ENCODE measurements at places on chromosomes 7 and 10.

DNA sequence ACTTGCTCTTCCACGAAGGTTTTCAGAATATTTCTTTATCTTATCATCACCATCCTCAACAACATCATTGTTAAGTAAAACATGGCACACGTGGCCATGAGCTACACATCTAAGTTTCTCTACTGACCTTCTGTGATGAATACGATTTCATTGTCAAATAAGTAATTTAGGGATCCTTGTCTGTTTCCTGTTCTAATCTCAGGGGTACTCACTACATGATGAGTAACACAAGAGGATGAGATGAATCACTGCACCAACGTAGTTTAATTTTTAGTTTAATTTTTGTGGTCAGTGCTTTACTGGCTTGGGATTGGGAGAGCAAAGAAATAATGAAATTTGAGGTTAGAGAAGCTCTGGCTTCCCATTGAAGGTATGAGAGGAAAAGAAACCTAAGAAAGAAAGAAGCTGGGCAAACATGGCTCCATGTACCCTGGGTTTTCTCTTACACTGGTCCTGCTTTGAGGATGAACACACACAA is 461.9 kb upstream of the KLF6 start:
- no peak for DNase-seq

GRCh38 chr7:41189866-41190265 is 513.0 kb downstream of the INHBA start:
- no peak for DNase-seq

- no peak for DNase-seq
Observed at GRCh38 chr10:108204528-108205305, 1040.2 kb upstream of the SORCS1 start.

DNA sequence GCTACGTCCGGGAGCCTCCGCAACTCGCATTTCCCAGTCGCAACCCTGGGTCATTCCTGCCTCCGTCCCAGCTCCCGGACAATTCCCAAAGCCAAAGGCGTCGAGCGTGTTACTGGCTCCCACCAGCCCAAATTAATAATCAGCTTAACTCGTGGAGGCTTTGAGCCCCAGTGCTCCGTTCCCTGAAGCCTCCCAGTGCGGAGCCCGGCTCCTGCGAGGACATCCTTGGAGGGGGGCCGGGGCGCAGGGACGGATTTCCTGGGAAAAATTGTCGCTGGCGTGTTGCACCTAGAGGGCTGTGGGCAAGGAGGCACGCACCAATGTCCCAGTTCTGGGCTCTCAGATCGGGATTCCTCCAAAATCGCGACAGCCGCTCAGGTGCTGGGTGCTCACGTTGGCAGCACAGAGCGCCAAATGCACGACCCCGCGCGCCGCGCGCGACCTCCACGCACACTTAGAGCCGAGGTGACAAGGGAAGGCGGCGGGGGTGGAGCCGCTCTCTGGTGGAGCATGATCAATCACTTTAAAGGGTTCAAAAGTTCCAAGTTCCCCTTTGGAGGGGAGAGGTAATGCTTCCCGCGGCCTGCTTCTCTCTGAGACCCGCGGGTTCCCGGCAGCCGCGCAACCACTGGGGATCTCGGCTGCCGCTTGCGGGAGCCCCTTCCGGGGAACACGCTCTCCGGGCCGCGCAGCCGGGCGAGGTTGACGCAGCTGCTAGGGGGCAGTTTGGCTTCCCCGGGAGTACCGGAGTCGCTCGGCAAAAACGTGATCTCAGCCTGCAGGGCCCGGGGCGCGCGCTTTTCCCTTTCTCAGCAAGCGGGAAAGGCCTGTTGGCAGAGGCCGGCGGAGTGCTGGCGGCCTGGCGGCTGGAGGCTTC is 25.5 kb downstream of the SKIDA1 start:
- peak; percentile 36 for DNase-seq

GRCh38 chr10:33820531-33820930 is 486.1 kb upstream of the NRP1 start:
- no peak for DNase-seq

- DNase-seq: no peak
Observed at GRCh38 chr7:103524042-103524907, 78.3 kb upstream of the SLC26A5 start.

DNA sequence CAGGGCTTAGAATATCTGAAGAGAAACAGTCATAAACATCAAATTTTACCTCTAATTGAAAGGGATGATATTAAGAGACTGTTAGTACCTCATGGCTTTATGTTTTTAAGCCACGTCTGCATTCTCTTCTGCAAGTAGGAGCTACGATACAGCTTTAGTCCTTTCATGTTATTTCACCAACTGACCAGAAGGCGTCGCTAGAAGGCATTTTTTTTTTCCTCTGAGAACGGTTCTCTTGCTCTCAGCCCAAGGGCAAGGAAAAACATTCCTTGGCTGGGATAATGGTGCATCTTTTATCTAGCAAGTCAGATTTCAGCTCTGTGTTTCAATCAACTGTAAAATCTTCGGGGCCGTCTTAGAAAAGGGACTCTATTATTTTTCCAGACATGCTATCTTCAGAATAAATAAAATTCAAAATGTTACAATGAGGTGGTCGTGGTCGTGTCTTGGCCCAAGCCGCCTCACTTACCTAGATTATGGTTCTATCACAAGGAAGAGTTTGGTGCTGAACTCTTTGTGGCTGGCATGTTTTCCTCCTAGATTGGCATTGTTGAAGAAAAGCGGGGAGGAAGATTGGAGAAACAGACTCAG is 41.6 kb upstream of the LYZL2 start:
- no peak for DNase-seq

DNA sequence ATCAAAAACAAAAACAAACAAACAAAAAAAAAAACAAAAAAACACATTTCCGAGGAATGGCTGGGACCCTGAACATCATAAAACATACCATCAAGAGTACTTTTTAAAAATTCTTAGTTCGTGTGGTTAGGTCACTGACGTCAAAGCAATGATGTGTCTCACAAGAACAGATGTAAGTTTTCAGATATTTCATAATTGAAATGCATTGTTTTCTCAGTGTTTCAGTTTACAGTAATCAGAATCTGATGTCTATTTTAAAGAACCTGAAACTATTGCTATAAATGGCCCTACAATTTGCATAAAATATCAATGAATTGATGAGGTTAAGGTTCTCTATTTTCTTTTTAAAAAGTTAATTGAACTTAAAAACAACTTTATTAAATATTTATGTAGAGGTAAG is 103.7 kb upstream of the HGF start:
- no peak for DNase-seq

DNA sequence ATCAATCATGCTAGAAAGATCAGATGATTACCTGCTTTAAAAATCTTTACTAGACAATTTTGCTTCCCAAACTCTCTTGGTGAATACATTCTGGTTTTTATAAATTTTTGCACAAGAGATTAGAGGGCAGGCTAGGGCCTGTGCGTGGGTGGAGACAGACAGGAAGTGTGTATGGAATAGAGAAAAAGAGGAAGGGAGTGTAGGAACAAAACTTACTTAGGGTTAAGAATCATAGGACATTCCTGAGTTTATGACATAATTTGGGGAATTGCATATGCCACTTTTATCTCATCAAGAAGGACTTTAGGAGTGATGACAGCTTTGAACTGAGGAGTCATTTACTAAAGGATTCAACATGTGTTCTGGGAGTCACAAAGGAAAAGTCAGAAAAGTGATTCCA is 31.3 kb downstream of the LAMB1 start:
- no peak for DNase-seq

DNA sequence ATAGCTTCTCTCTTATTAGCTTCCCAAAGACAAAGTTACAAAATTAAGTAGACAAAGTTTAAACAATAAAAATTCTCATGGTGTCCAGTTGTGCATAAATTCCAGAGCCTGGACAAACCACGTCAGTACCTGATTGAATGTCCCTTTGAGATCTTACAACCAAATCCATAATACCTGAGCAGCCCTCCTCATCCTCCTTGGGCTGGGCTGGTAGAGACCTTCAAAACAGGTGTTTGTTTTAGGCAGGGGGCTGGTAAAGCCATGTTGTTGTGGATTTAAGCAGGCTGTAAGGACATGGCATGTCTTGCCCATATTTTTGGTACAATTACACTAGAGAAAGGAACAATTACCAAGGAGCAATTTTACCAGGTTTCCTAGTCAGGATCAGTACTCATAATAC is 2.1 kb downstream of the IFIT5 start:
- no peak for DNase-seq

- no peak for DNase-seq
Observed at GRCh38 chr7:2928613-2929311, 84.7 kb upstream of the GNA12 start.

DNA sequence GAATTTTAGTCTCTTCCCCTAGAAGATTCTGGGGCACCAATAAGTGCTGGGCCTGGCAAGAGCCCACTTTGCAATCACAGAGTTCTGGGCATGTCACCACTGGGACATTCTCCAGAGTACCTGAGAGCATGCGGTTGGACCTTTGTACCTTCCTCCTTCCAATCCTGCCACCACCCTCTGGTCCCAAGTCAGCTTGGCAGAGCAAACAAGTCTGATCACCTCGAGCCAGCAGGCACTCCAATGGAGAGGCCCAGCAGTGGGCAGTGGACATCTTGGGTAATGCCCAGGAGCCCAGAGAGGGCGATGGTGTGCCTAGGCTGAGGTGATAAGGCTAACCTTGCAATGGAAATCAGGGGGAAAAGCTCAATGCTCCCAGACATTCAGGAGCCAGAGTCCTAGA is 43.4 kb downstream of the SH3PXD2A start:
- no peak for DNase-seq

DNA sequence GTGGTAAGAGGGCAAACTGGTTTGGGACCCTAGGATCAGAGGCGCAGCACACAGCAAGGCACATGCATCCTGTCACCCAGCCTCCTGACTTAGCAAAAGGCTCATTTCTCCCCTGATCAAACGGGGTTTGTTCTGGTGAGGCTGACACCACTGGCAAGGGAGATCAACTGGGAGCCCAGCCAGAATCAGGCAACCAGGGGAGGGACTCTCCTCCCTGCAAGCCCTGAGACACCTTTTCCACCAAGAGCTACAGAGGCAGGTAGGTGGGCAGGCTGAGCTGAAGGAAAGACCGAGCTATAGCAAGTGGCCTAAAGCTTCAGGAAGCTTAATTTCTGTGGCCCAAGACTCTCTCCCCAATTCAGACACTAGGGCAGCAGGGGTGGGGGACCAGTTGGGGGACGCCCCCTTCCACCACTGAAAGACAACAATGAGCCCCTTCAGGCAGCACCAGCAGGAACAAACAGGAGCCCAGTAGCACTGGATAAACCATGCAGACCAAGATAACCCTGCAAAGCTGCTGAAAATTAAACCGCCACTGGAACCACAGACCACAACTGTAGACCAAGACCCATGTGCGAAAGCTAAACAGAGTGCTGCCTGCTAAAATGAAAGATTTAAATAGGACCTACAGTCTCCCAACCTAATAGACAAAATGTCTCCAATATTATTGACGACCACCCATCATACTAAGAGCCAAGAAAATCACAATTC is 27.1 kb upstream of the SAR1A start:
- DNase-seq: no peak

DNA sequence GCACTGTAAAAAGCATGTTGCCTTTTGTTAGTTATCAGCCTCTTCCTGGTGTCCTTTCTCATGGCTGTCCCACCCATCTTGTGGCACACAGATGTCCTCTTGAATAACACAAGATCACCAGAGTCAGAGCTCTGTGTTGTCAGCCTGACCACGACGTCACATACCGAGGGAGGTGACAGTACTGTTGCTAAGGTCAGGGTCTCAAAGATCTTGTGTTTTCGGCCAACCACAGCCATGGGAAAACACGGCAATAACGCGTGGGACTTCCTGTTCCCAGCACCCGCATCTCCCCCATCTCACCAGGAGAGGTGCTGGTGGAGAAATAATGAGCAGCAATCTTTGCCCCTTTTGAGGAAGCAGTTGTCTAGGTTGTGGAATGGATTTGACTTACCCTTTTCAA is 40.4 kb downstream of the NPVF start:
- DNase-seq: no peak

DNA sequence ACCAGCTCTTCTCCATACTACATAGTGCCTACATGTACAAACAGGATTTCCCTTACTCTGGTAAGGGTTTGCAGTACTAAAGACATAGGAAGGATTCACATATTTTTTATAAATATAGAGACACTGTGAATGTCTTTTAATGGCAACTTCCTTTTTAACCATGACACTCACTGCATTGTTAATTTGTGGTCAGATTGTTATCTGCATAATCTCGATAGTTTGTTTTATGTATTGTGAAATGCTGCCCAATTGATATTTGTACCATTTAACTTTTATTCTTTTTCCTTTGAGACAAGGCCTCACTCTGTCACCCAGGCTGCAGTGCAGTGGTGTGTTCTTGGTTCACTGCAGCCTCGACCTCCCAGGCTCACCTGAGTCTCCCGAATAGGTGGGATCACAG is 39.7 kb downstream of the SP8 start:
- DNase-seq: no peak

DNA sequence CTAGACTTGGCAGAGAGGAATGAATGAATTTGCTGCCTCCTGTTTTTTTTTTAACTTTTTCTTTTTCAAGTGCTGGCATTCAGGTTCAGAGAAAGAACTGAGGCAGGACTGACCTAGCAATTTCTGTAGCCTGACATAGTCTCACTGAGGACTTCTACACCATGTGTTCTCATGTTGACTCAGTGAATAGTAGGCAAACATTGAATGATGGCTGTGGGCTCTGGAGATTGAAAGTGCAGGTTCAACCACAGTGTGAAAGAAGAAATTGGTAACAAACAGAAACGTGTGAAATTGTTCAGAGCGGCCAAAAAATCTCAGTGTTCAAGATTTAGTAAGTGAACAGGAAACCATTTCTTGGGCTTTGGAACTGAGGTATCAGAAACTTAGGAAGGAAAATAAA is 322.4 kb upstream of the GHITM start:
- no peak for DNase-seq

GRCh38 chr10:75866731-75867130 is 435.3 kb downstream of the LRMDA start:
- no peak for DNase-seq

DNA sequence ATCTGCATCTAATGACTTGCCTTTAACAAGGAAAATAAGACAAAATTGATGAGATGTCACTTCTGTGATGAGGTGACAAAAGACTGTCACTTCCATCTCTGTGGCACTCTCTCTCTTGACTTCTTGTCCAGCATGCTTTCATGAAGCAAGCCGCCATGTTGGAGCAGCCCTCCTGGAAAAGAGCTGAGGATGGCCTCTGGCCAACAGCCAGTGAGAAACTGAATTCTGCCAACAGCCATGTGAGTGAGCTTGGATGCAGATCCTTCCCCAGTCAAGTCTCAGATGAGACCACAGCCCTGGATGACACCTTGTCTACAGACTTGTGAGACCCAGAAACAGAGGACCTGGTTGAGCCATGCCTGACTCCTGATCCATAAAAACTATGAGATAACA is 412.6 kb upstream of the SHH start:
- DNase-seq: no peak

- DNase-seq: peak; percentile 53
Observed at GRCh38 chr10:102133373-102134195, 744 bp downstream of the PPRC1 start.

DNA sequence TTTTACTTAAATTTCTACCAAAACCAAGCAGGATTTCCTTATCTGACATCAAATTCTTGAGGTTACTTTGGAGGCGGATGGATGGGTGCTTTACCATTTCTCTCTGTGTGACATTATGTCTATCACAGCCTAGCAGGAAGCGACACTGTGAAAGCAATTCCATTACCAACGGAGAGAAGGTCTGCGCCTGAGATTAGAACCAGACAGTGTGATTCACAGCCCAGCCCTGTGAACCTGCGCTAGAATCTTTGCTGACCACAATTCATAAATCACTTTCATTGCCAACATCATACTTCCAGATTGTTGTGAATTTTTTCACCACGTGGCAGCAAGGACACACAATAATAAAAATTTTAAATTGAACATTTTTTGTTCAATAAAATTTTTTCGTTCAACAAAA is 126.5 kb downstream of the CUBN start:
- peak; percentile 58 for DNase-seq

GRCh38 chr7:52639126-52639525 is 396.3 kb upstream of the POM121L12 start:
- no peak for DNase-seq
